ENCODE measurements at places on chromosomes 12 and 14.

- peak; percentile 21 for DNase-seq
Observed at GRCh38 chr14:36553656-36554260, 28.7 kb downstream of the NKX2-8 start.

GRCh38 chr14:84361476-84361875 is 1168.5 kb upstream of the FLRT2 start:
- DNase-seq, result no peak

DNA sequence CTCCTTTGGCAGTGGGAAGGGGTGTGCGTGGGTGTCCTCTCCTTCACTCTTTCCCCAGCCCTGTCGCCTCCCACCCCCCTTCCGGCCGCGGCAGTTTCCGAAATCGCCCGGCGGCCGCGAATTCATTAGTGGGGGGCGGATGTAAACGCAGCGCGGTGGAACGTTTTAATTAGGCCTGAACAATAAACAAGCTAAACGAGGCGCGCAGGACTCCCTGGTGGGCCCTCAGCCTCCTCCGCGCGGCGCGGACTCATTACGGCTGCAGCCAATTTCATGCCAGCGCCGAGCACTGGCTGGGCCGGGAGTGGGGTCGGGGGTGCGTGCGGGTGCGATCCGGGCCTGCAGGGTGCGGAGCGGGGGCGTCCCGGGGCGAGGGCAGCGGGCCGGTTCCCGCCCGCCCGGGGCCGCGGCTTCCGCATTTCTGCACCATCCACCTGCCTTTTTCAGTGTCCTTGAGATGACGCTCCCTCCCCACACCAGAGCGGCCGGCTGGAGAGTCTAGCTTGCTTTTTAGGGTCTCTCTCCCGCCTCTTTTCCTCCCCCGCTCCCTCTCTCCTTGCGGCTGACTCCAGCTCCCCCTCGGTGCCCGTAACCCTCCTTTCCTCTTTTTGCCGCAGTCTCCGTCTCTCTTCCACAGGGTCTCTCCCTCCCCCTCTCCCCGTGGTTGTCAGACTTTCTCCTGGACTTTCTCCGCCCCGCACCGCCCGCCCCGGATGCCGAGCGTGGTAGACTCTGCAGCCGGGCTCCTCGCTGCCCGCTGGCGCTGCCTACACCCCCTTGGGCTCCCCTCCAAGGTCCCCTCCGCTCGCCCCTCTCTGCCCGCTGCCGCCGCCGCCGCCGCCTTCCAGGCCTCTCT is at the start of gene CISTR:
CISTR (minus strand) TSS at position 644 of the 856 bp plus-strand sequence.
- DNase-seq, result peak; percentile 36

DNA sequence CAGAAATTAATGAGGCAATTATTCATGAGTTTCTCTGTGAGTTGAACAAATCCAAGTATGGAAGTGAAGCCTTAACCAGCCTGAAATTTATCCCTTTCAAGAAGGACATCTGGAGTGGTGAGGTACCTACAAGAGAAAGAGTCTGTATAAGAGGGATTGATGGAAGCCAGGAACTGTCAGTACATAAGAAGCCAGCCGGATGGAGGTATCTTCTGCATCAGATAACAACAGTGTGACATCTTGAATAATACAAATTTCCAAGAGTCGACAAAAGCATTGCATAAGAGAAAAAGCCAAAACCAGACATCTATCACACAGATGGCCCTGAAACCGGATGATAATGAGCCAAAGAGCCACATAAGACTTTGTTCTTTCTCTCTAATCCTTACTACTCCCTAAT is 781.2 kb downstream of the FLRT2 start:
- DNase-seq, result no peak

- DNase-seq, result no peak
Observed at GRCh38 chr12:48329199-48329939, 21.4 kb downstream of the ZNF641 start.
